ENCODE measurements at places on chromosomes 2 and 18. TPM values are rescaled to one million over a fixed set of nuclear protein-coding genes. Genes with fewer than 3 reads are reported as not detected.

The CD226 gene
- 2.5 TPM for total RNA-seq

The RNASEH1 gene
- total RNA-seq = 20.7 TPM

The RAB10 gene
- 94.6 TPM for total RNA-seq

DNA sequence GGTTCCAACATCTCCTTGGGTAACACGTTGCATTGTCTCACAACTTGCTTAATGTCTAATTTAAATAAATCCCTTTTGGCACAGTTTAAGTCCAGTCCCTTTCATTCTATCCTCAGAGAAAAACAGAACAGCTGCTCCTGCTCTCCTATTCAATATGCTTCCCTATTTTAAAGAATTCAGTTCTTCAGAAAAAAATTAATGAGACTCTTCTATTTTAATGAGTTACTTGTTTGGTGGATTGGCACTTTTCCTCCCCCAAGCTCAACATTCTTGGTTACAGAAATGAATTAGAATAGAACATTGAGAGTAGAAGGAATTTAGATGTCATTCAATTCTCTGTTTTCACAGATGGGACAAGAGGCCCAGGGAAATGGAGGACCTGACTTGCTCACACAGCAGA lies 116.9 kb upstream of the ATP8B1 start:
- no peak for DNase-seq

- DNase-seq = peak; percentile 79
These were observed 142.8 kb upstream of the ID2 start for GRCh38 chr2:8538931-8539621.

DNA sequence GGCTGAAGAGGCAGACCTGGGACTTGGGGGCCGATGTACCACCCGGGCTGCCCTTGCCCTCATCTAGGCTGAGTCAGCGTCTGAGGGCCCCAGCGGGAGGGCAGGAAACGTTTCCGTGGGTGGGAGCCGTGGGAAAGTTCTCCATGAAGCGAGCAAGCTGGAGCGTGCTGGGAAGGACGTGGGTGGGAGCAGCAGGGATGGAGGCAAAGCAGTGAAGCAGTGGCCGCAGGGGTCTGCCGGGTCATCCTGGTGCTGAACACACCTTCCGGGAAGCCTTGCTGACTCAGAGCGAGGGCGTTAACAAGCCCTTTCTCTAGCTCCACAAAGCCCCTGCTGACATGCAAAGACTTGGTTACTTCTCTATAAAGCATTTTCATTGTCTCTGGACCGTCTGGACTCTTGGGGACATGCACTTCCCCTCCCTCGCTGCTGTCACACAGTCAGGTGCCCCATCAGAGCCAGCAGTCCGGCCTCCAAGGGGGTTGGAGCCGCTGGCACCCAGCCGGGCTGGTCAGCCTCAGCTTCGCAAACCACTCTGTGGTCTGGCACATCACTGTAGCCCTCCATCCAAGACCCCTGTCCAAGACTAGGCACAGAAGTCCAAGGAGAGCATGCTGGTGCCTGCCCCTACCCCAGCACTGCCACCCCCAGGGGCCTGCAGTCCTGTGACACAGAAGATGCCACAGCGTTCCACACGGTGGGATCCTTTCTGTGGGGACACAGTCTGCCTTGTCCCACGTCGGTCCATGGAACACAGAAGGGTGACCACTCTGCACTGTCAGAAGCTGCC lies 115.1 kb upstream of the GPC1 start:
- peak; percentile 68 for DNase-seq

GRCh38 chr2:85111819-85112281 lies 21.3 kb upstream of the TCF7L1 start:
- DNase-seq = no peak

- no peak for DNase-seq
These were observed 69.5 kb downstream of the TMEM18 start for GRCh38 chr2:607709-608108.

DNA sequence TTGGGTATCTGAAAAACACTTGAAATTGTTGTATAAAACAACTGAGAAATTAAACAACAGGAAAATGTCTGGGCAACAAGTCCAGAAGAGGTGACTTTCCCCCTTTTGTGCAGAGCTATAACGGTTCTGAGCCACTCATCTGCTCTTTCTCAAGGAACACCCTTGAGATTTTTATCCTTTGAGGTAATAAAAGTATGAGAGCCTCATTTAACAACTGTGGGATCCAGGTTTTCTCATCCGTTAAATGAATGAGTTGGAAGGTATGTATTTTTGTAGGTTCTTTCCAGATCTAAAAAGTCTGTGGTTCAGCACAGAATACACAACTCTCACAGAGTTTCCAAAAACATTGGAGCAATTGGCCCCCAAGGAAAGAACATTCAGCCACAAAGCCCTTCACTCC lies 93.0 kb downstream of the ANKRD44 start:
- no peak for DNase-seq

DNA sequence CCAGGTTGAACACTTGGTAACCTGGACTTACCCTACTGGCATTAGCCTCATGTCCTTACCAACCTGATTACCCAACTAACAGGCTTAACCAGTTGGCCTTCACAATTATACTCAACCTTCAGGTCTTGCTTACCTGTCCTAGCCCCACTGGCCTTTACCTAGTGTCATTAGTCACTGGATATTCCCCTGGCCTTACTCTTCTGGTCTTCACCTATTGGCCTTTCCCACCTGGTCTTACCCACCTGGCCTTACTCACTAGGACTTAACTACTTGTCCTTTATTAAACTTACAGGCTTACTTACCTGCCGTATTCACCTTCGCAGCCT lies 131.1 kb upstream of the ZSWIM2 start:
- no peak for DNase-seq

DNA sequence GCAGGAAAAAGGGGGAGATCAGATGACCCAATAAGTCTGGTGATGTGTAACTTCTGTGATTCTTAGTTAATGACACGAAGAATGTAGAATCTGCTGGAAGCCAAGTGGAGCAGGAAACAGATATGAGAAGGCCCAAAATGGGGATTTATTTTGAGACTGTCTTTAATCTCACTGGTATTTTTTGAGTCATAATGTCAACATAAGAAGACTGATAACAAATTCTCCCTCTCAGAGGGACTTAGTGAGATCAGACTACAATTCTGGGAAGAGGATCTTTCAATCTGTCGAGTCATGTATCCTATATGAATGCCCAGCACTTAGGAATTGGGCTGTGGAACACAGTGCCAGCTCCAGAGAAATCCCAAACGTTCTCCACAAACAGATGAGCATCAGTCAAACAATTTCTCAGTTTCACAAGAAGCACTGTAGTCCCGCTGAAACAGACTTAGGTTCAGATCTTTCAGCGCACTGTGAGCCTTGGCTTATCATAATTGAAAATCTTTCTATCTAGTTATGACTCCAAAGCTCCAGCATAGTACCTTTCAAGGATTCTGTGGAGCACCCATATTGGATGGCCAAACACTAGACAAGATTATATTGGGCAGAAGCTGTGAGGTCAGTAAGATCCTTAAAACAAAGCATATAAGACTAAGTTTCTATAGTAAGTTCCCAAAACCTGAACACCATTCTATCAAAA lies 738.2 kb downstream of the LRP1B start:
- DNase-seq = no peak

- DNase-seq = no peak
These were observed 96.6 kb upstream of the NOSTRIN start for GRCh38 chr2:168705534-168706470.

GRCh38 chr2:168602846-168603401 lies 146.9 kb downstream of the CERS6 start:
- DNase-seq = no peak

DNA sequence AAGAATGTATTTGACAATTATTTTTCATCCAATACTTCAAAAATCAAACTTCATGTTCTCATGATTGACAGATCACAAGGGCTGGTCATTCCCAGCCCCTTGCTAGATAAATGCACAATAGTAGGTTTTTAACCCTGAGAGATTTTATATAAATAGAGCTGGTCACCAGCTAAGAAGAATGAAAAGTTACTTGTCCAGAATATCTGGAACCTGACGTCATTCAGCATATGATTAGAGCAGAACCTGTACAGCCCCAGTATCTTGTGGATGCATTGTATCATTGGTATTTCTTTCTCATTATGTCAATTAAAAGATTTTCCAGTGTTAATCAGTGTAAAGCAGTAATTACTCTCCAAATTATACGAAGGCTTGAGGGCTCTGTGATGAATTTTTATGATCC lies 202.8 kb upstream of the RND3 start:
- no peak for DNase-seq

- DNase-seq = peak; percentile 58
These were observed 23.4 kb upstream of the SNED1 start for GRCh38 chr2:240974771-240975572.

GRCh38 chr2:71592181-71592711 lies 138.9 kb downstream of the DYSF start:
- DNase-seq = no peak

DNA sequence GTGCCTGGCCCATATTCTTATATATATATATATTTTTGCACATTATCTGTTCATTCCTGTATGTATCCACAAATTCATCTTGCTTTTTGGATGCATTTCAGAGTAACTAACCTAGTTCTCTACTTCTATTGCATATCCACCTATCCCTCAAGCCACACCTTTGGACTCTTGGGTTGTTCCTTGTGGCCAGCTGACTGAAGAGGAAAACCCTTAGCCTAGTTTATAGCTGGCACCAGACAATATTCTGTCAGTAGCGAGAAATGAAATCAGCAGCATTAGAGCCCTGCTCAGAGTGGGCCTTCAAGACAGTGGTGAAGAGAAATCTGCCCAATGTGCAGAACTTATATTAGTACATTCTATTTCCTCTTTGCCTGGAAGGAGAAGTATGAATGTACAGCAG lies 19.6 kb upstream of the ALMS1 start:
- DNase-seq = no peak

DNA sequence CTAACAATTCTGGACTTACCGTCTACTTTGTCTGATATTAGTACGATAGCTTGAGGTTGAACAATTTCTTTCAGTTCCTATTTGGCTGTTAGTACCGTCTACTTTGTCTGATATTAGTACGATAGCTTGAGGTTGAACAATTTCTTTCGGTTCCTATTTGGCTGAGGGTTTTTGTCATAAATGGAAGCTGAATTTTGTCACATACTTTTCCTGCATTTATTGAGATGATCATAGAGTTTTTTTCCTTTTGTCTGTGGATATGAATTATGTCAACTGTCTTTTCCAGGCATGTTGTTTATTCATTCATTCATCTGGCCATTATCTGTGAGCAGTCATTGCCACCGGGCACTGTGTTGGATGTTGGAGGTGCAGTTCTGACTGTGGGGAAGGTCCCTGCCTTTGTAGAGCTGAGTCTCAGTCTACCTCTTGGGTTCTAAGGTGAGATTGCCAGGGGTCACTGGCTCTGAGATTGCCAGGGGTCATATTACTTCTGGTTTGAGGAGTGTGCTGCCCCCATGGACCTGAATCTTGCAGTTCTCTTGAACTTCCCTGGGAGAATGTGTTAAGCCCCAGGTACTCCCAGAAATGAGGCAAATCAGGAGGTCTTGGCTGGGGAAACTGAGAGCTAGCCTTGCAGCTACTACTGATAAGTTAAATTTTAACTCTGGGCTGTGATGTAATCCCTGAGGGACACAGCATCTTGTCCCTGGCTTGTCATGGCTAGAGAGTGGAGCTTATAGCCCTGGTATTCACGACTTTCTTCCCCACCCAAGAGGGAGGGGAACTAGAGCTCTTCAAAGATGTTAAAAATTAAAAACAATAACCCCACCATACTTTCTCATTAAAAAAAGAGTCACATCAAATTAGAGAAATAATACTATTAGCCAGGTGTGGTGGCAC lies 89.1 kb upstream of the MBOAT2 start:
- DNase-seq = no peak

DNA sequence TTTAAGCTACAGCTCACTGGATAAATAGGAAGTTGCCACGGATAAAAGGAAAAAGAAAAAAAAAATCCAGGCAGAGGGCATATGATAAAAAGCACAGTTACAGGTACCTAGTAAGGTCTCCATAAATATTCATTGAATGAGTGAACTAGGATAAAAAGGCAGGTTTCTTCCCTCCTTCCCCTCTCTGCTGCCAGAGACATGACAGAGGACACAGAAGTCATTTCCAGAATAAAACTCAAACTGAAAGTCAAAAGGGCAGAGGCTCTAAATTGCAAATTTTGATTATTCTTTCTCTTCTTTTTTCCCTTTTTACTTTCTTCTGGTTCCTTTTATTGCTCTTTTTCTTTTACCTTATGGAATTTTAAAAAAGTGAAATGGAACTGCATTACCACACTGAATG lies 7.7 kb downstream of the CD302 start:
- DNase-seq = no peak

DNA sequence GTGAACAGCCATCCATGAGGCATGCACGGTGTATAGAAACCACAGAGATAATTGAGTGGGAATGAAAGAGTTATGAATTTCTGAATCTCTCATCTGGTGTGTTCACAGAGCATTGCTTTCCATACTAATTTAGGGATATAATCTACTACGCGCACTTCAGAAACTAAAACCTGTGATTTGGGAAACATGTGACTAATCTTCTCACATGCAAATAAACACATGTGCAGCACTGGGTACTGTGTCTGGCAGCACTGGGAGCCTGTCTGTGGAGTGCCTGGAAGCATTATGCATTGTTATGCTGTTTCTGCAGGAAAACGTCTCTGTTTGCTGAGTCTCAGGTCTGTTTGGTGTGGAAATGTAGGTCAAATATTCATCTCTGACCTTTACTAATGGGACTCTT lies 287.3 kb downstream of the CMPK2 start:
- no peak for DNase-seq

DNA sequence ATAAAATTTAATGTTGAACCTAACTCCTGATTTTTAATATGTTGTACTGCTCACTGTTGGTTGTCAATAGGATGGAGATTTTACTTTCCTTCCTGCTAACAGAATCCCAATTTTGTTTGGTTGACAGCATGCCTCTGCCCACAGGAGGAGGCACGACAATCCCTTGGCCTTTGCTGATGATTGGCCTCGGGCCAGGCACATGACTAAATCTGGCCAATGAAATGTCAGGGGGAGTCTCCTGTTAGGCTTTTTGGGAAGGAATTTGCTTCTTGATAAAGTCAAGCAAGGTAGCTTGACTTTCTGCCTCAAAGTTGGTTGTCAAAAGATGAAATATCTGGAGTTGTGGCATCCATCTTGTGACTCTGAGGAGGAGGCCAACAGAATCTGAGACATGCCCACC lies 6.8 kb upstream of the TGFA start:
- DNase-seq = no peak

DNA sequence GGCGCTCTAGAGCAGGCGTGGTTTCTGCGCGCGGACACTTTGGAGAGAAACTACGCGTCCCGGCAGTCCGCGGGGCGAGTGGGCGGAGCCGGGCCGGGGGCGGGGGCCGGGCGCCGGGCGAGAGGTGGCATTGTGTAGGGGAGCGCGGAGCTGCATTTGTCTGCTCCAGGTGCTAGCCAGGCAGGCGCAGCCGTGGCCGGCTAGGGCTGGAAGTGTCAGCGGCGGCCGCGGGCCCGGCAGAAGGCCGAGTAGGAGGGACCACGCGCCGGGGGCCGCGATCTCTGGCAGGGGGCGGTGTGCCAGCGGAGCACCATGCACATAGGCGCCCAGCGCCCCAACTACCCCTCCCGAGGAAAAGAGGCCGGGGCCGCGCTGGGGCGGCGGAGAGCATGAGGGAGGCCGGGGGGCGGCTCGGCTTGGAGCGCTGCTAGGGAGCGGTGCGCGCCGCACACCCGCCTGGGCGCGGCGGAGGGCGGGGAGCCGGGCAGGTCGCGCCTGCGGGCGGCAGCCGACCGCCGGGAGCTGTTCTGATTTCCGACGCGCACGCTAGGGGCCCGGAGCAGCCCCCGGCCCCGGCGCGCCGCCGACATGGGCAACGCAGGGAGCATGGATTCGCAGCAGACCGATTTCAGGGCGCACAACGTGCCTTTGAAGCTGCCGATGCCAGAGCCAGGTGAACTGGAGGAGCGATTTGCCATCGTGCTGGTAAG lies at the start of gene FMNL2:
Gene FMNL2, plus strand, starts transcription at position 159 of the 710 bp plus-strand sequence.
- DNase-seq = peak; percentile 94

Measured in posterior vena cava (tissue), 2 donors.